NCI-H2227 treated with DMSO at 0.1 percent for 48 hours (cell line): ENCODE measurements at places on chromosomes 11 and 22.

- no peak for DNase-seq
These were observed 64.0 kb downstream of the PARVA start for GRCh38 chr11:12441231-12441861.

- DNase-seq = peak; percentile 51
These were observed 70.7 kb upstream of the E2F8 start for GRCh38 chr11:19311308-19312030.

DNA sequence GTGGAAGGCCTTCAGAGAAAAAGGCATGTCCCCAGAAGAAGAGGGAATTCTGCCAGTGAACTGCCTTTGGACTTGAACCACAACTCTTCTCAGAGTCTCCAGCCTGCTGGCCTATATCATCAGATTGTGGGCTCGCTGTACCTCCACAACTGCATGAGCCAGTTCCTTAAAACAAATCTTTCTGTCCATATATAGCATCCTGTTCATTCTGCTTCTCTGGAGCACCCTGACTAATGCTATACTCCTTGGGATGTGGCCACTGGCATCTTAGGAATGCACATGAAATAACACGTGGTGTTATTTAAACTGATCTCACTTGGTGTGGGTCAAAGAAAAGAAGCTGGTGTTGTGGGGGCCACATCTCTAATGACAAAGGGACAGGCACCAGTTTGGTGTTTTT is 58.3 kb upstream of the VSTM5 start:
- no peak for DNase-seq

- no peak for DNase-seq
These were observed 5.3 kb downstream of the TYR start for GRCh38 chr11:89182773-89183518.

DNA sequence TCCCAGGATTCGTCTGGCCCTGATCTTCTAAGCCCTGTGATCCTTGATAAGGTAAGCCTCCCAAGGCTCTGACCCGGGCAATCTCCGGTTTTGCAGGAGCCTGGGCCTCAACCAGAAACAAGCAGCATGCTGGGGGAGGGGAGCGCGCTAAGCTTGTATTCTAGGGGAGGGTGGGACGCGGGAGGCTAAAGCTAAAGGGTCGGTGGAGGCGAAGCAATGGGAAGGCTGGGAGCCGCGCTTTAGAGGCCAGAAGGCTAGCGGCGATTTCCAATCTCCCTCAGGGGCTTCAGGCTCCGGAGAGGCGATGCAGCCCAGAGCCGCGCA is 753 bp downstream of the PTPN5 start:
- DNase-seq = no peak

DNA sequence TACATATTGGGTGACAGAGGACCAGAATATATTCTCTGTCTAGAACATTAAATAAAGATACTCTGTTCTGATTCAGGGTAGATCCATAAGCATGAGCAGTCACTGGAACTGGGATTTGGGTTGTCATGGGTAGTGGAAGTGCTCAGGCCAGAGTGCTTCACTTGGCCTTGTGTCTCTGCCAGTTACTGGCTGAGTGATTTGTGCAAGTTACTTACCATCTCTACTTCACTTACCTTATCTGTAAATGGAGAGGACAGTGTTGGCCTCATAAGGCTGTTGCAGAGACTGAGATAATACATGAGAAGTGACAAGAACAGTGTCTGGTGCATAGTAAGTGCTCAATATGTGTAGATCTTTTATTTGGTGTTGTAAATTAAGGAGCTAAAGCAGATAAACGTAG is 17.6 kb downstream of the ATXN10 start:
- no peak for DNase-seq

DNA sequence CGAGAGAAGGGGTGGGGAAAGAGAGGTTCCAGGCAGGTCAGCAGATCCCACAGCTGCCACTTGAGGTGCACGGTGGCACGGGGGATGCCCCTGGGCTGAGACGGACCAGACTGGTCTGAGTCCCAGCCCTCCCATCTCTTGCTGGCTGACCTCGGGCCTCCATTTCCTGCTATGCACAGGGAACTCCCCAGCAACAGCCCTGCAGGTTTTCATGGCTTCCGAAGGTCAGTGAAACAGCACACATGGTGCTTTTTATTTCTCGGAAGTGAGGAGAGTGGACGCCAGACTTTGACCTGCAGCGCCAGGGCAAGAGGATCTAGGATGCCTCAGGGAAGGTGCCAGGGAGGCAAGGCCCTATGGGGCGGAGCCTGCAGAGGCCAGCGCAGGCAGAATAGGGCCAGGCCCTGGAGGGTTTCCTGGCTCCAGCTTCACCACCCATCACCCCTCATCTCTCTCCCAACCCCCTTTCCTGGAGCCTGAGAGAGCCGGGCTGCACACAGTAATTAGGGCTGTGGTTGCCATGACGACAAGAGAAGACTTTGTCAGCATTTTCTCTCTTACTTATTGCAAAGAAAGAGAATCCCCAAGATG is 29.5 kb downstream of the SLC22A12 start:
- DNase-seq = peak; percentile 94

GRCh38 chr11:75490221-75491181 is 35.2 kb downstream of the GDPD5 start:
- no peak for DNase-seq

DNA sequence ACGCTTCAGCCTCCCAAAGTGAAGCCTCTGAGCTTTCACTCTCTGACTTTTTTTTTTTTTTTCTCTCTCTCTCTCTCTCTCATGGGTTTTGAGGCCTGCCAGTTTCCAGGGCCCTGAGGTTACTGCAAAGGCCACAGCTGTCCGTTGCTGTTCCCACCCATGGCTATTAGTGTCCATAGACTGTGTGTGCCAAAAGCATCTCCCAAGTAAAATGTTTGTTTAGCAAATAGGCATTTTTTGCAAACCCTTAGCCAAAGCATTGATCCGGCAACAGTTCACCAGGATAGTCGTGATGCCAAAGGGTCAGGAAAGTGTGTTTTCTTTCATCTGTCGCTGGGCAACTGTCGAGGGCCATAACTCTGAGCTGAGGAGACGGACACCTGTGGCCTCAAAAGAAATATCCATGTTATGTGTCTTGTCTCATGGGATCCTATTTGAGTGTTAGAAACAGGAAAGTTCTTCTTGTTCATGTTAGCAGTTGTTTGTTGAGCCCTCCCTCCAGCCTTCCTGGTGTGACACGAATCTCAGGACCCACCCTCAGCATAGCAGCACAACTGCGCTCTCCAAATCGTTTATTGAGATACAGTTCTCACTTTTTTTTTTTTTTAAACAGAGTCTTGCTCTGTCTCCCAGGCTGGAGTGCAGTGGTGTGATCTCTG is 18.4 kb downstream of the FADS2 start:
- no peak for DNase-seq

DNA sequence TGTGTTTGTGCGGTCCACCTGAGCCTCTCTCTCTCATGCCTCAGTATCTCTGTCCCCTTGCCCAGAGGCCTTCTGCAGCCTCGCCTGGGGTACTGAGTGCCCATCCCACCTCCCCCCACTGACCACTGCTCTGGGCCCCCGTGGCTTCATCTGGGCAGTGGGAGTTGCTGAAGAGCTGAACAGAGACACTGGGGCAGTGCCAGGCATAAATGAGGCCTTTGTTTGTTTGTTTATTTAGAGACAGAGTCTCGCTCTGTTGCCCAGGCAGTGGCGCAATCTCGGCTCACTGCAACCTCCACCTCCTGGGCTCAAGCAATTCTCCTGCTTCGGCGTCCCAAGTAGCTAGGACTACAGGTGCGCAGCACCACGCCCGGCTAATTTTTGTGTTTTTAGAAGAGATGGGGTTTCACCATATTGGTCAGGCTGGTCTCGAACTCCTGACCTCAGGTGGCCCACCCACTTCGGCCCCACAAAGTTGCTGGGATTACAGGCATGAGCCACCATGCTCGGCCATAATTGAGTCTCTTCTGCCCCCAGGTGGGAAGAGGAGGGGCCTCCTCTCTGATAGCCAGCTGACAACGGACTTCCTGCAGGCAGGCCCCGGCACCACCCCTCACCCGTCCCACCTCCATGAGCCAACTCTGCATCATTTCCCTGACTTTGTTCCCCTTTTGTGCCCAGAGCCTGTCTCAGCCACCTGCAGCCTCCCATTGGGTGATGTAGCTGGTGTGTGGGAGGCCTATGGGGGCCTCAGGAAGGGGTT is 9.3 kb downstream of the CRYBB3 start:
- DNase-seq = no peak

DNA sequence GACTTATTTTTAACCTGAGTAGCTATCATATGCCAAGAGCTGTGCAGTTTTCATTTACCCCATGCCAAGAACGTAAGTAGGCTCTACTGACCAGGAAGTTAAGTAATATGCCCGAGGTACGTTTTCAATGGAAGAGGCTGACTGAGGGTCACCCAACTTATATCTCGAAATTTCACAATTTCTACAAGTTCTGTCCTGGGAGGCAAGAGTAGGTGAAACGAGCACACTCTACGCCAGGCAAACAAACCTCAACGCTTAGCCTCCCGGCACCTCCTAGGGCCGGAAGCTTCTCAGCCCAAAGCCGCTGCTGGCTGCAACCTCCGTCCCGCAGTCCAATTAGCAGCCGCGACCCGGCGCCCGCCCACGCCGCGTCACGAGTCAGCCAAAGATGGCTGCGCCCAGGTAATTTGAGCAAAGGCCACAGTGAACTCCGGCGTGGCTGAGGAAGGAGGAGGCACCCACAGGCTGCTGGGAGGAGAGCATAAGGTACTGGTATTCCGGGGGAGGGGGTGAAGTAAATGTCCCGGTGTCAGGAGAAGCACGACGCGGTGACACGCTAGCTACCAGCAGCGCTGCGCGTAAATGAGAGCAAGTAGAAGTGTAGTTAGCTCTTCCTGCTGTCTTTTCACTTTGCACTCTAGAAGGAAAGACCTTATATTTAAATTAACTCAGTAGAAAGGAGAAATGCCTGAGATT is at the start of gene TMEM126A:
TMEM126A (plus strand) TSS at position 364 of the 696 bp plus-strand sequence. CDS start 2,289 bp downstream, outside the sequence.
- peak; percentile 85 for DNase-seq
